ENCODE measurements at places on chromosomes 6 and 20.
A peak's percentile ranks its signal among the peaks of the same experiment; 100 is the strongest.

- no peak for DNase-seq
Observed at GRCh38 chr20:46651091-46651962, at the start of gene SLC13A3. SLC13A3 (minus strand) TSS chr20:46651459; CDS start chr20:46651421, 38 bp downstream.

- no peak for DNase-seq
Observed at GRCh38 chr6:40930555-40930954, 108.5 kb downstream of the UNC5CL start.

DNA sequence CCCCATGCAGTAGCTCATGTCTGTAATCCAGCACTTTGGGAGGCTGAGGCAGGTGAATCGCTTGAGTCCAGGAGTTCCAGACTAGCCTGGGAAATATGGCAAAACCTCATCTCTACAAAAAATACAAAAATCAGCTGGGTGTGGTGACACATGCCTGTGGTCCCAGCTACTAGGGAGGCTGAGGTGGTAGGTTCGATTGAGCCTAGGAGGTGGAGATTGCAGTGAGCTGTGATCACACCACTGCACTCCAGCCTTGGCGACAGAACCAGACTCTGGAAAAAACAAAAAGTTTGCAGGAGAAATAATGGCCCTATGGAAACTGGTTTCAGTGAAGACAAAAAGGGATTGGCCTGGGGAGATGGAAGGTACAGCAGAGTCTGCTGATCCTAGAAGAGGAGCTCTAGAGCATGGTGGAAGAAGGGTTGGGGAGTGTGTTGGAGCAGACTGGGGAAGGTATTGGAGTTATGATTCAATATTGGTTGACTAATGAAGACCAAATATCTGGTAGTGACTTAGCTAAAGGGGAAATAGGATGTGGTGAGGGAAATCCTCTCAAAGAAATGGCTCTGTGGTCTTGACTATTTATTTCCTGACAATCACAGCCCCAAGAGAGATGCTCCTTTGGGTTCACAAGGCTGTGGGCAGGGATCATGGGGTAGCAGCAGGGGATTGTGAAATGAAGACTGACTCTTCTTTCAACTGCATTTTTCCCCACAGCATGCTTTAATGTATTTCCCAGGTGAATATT lies 281.9 kb downstream of the UTRN start:
- no peak for DNase-seq

DNA sequence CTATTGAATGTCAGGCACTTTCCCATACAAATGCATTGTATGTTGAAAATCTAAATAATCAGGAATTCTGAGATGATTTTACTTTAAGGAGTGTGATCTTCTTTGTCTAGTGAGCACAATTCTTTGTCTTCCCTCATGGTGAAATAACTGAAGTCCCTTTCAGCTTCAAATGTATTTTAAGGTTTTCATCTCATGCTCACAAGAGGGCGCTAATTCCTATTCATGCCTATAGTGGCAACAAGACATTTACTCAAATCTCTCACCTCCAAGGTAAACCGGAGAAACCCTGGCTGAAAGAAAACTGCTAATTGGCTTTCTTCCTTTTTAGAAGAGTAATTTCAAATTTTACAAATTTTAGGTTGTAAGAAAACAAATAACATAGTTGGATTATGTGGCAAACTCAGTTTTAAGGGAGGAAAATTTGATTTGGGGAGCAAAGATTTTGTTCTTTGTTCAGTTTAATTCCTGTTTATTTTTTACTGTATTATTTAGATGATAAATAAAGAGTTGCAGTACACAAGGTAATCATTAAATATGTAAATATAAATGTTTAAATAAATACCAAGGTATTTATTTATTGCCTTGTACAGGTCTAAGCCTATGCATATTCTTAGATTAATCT lies 69.1 kb downstream of the SLC35F1 start:
- DNase-seq, result no peak

DNA sequence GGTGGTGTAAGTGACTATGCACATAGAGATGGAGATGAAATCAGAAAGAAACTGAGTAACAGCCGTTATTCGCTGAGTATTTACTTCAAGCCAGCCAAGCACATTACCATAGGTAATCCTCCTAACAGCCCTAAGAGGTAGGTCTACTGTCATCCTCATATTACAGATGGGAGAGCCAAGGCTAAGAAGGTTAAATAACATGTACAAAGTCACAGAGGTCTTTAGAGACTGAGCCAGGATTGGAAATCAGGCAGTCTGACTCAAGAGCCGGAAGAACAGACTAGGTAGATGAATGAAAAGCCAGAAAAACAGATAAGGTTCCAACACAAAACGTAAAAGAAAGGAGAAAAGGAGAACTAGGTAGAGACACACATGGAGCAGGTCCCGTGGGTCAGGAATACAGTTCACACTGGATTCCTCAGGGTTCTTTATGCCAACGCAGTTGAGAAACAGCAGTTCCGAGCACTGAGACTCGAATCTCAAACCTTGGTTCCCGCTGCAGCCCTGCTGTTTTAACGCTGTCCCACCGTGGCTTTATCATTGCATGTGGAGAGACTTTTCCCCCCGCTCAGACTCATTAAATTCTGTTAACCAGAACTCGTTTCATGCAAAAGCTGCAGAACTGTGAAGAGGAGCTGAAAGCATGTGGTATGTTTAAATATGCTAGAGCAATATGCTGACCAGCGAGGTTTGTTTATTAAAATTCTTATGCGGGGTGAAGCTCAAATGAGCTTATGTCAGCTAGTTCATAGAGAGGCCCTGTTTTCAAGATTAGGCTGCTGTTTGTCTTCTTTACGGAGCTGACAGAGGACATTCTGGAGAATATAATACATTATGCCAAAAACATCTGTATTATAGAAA lies 537.9 kb downstream of the CD83 start:
- no peak for DNase-seq

- no peak for DNase-seq
Observed at GRCh38 chr6:111614833-111615582, 9.3 kb upstream of the TRAF3IP2 start.

DNA sequence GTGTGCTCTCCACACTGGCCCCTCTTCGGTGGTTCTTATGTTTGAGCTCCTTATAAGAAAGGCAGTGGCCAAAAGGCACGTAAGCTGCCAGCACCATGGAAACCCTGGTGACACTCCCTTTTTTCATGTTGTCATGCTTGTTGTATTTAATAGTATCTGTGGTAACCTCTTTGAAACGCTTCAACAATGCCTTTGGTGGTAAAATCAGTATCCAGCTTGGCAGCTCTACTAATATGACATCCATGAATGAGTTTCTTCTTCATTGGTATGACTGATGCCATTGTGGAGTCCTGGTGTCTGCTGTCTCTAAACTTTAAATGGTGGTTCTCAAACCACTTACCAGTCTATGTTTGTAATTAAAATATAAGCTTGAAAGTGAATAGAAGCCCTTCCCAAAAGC lies 10.7 kb upstream of the MYLK2 start:
- no peak for DNase-seq

GRCh38 chr20:46087161-46087560 lies 2.6 kb downstream of the NCOA5 start:
- no peak for DNase-seq

DNA sequence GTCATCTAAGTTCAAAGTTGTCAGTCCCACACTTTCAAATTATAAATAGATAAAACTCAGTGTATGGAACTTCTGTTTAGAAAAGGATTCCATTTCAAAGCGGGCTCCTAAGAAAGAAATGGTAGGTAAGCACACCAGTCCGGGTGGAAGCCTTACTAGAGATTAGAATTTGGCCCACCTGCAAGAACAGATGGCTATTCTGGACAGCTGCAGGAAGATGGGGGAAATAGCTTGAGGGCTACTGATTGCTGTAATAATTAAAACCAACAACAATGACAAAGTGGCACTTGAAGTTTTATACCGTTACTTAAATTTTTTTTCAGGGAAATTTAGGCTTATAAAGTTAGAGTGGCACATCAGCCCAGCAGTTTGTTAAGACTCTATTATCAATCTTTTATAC lies 83.3 kb downstream of the HIVEP2 start:
- no peak for DNase-seq

- DNase-seq, result no peak
Observed at GRCh38 chr20:50792708-50793574, 1.9 kb upstream of the BCAS4 start.

DNA sequence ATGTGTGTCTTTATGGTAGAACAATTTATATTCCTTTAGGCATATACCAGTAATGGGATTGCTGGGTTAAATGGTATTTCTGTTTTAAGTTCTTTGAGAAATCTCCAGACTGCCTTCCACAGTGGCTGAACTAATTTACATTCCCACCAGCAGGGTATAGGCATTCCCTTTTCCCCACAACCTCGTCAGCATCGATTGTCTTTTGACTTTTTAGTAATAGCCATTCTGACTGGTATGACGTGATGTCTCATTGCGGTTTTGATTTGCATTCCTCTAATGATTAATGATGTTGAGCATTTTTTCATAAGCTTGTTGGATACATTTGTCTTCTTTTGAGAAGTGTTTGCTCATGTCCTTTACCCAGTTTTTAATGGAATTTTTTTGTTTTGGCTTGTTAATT lies 5.3 kb upstream of the TASP1 start:
- no peak for DNase-seq

- peak; percentile 65 for DNase-seq
Observed at GRCh38 chr6:70369332-70369950, 43.9 kb upstream of the FAM135A start.

DNA sequence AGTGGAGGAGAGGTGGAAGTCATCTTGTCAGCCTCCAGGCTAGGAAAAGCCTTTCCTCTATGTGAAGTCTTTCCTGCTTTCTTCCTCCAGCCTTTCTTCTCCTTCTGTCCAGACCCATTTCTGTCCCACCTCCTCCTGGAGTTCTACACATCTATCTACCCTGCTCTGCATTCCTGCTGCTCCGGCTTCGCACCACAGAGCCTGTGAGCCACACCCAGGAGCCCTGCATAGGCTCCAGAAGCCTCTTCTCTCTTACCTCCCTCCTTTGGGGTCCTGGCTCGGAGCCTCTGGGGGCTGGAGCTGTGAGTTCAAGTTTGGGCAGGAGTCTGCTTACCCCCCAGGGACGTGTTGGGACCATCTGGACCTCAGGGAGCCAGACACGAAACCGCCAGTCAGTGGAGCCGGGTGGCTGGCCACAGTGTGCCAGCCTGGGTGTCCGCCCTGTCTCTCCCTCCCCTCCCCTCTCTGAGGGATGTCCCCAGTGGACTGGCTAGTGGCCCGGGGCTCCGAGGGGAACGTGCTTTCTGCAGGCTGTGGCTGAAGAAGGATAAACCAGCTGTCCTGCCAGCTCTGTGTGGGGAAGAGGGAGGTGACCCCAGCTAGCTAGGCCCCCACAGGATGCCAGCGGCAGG lies 99.2 kb downstream of the VEGFA start:
- no peak for DNase-seq
